ENCODE measurements at places on chromosomes 6 and 20. TPM values are rescaled to one million over a fixed set of nuclear protein-coding genes. Genes with fewer than 3 reads are reported as not detected.
A peak's percentile ranks its signal among the peaks of the same experiment; 100 is the strongest.

DNA sequence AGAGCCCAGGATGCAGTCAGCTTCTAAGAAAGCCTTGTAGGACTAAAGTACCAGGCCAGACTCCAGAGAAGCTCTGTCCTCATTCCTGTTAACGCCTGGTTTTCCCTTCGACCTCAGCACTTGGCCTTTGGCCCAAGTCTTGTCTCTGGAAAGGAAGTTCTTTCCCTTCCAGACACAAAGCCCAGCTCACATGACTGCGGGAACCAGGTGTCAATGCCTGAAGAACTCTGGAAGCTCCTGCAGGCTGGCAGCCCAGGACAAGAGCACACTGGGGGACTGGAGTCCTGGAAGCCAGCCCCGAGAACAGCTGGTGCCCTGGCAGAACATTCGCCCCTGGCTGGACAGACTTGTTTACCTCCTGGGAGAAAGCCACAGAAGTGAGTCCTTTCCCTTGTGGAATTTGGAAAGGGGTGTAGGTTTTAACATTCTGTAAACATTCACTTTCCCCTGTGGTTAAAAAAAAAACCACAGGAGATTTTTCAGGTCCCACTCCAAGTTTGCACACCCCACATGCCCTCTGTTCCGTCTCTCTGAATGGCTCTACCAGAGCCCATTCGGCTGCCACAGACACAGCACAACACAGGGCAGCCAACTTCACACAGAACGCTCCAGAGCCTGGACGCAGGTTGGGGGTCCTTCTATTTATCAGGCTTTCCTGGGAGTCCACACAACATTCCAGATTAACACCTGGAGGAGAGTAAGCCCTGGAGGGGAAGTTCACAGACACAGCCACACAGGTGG, 18.1 kb downstream of the ACSS1 start:
- DNase-seq, result peak; percentile 92

DNA sequence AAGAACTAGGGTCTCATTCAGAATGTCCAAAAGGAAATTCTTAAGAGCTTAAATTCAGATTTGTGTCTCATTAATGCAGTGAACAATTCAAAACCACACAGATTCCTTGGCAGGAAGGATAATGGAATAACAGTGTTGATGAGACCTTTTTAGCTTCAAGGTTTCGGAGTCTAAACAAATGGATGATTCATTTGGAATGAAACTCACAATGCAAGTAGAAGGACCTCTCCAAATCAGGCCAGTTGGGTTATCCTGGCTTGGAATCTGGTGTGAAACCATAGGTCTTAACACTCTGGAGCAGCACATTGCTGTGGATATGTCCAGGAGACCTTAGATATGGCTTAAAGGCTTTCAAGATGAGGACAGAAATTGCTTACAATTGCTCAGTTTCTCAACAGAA, 44.9 kb downstream of the KCTD20 start:
- no peak for DNase-seq

DNA sequence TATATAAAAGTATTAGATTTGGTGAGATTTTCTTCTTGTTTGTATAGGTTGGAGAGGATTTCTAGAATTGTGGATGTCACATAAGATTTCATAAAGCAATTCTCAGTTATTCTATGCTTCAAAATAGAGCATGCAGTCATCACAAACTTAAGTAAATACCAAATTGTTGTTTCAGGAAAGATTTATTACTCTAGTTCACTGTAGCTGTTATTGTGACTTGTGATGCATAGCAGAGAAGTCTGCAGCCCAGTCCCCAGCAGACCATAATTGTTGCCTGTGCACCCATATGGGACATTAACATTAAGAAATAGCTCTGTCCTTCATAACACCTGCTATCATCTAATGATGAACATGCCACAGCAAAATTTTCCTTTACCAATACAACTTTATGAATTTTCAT, 228.0 kb upstream of the FAM83B start:
- DNase-seq, result no peak

DNA sequence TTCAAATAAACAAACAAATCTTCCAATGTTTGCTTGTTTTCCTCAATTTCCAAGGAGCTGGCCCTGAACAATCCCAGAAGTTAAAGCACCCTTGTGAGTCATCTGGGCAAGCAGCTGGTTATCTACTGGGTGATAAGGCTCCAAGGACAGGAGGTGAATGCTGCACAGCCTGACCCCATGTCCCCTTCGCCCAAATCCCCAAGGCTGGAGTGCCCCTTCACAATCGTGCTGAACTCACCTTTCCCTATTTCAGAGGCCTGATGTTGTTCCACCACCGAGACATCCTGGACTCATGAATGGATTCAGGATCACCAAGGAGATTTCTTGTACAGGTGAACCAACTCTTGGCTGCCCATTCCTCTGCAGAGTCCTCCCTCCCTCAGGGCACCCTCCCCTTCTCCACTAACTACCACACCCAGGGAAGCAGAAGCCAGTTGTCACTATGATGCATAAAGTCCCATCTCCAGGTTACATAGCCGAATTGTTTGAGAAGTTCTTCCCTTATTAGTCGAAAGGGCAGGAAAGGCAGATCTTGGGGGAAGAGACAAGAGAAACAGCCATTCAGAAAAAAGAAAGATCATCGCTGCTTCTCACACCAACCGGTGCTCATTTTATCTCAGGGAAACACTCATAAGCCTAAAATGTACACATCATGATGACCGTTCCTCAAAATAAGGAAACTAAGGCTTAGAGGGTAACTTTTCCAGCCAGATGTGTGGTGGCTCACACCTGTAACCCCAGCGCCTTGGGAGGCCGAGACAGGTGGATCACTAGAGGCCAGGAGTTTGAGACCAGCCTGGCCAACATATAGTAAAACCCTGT, 138.8 kb upstream of the RREB1 start:
- DNase-seq, result no peak

DNA sequence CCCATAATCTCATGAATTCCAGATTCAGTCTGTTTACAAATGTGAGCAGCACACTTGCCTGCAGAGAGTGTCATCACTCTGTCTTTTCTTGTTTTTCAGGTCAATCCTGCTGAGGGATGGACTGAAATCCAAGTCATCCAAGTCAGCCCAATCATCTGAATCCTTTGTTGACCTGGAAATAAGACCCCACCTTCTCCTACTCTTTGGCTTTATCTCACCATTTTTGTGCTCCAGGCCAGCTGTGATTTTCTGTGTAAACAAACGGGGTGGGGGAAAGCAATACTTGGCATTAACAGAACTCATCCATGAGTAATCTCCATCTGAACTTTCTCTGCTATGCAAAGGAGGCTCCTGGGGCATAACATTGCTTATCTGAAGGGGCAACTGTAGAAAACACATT, 16.9 kb upstream of the GSTA4 start:
- DNase-seq, result no peak

The MYH7B gene
- 1.4 TPM for total RNA-seq

The ALDH5A1 gene
- total RNA-seq, result 20.7 TPM

GRCh38 chr20:399182-399707, 8.9 kb upstream of the RBCK1 start:
- no peak for DNase-seq

DNA sequence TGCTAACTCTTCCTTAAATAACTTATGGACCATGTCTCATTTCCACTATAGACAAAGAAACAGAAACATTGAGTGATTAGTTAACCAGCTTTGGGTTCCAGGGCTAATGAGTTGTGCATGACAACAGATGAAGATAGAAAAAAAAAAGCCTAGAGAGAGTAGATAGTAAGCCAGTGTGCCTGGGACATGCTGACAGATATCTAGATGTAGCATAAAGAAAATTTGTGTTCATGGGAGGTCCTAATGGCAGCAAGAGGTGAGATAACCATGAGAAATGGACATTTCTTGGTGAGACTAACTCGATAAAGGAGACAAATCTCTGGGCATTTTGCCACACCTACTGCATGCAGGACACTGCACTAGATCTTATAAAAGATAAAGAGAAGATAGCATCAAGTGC, 2.8 kb upstream of the BTN3A3 start:
- DNase-seq, result no peak

The CRIP3 gene
- 7.3 TPM for total RNA-seq

DNA sequence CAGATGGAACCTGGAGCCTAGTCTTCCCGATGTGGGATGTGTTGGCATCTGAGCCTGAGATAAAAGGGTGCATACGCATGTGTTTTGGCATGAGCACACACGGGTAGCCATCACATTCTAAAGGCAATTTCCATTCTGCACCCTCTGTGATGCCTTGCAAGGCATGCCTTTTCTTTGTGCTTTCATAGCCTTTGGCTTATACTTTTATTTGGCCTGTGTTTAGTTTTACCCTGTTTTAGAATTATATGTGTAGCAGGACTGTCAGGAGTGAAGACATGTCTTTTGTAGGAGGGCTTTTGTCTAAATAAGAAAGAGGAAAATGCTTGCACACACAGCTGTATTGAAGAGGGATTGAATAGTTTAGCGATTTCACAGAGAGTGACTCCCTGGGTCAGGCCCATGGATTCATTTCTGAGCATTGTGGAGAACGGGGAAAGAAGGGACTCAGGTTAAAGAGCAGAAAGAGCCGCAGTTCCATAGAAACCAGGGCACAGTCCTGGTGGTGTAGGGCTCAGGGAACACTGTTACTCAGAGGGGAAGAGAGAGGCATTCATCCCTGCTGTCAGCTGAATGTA, 530.2 kb downstream of the DHX35 start:
- DNase-seq, result no peak

DNA sequence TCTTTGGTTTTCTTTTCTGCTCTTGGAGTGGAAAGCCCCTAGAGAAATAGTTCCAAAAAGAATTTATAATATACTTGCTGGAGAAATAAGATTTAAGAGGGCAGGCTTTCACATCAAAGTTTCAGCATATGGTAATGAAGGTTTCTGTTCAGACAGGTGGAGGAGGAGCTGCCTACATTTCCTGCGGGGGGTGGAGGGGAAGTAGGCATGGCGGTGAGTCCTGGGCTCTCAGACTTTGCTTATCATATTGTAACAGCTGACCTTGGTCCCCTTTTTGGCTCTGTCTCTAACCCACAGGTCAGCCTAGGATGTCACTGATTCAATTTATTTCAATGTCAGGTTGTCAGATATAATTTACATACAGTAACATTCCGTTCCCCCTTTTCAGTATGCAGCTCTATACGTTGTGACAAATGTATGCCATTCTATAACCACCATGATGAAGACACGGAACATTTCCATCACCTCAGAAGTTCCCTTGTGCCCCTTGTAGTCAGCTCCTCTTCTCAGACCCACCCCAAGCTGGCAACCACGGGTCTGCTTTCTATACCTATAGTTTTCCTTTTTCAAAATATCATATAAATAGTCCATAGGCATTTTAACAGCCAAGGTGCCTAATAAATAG, 77.6 kb upstream of the GGTLC1 start:
- DNase-seq, result no peak

DNA sequence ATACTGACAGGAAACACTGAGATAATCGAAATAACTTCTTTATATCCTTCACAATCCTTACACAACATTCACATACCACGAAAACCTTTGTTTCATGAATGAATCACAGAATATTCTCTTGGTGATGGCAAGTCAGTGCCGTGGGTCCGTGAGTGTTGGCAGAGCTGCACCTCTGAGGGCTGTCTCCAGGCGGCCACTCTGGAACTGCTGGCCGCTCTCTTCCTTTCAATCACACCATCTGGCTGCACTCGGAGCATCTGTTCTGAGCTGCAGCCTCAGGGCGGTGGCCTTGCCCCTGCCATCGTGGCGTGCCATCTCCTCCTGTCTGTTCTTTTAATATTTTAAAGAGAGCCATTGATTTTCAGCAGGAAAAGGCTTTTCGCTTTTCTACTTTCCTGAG, 129.4 kb upstream of the AFDN start:
- no peak for DNase-seq

DNA sequence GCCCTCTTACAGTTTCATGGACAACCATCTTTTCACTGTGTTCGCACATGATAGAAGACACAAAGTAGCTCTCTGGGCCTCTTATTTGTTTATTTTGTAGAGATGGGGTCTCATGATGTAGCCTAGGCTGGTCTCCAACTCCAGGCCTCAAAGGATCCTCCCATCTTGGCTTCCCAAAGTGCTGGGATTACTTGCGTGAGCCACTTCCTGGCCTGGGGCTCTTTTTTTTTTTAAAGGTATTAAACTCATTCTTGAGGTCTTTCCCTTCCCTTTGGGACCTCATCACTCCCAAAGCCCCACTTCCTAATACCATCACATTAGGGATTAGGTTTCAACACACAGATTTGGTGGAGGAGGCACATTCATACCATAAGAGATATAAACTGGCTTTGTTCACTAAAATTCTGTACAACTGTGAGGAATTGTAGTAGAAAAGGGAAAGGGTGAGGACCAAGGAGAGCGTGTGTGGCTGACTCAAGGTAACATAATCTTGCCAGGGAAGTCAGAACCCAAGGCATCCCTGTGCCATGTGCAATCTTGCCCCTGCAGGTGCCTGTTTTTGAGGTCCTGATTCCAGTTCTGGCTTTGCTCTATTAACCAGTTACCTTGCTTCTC, 45.5 kb downstream of the EIF2S2 start:
- DNase-seq, result no peak

GRCh38 chr6:1482381-1483166, 93.2 kb downstream of the FOXF2 start:
- DNase-seq, result no peak

GRCh38 chr20:63176034-63176426, 39.9 kb downstream of the YTHDF1 start:
- no peak for DNase-seq

- no peak for DNase-seq
These were observed 28.1 kb upstream of the ASXL1 start for GRCh38 chr20:32329817-32330554.

- no peak for DNase-seq
These were observed 111.5 kb downstream of the MOXD1 start for GRCh38 chr6:132289756-132290155.

GRCh38 chr20:46040902-46041535, 12.0 kb downstream of the SLC12A5 start:
- peak; percentile 19 for DNase-seq

GRCh38 chr6:16504609-16505008, 256.7 kb downstream of the ATXN1 start:
- DNase-seq, result no peak

DNA sequence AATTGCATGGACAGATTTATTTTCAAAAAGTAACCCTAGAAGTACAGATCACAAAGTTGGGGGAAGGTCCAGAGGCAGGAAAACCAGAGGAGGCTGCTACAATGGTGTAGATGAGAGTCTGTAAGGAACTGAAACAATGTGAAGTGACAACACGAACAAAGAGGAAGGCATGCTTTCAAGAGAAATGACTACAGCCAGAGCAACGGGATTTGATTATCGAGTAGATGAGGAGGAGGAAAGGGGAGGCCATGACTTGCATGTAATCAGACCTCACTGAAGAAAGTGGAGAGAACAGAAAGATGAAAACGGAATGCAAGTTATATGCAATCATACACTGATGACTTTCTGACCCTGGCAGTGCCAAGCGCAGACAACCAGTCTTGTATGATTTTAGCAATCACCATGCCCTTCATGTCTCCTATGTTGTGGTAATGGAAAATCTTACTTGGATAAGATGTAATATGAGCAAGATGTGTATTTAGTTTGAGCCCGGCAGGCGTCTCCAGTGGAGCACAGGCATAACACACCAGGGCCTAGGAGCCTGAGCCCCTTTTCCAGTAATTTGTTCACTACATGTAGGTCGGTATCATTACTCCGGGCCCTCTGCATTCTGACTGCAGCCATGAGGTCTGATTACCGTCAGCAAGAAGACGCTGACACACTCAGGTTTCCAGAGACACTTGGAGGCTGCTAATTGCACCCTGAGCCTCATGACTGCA, 34.0 kb upstream of the FAM83C start:
- no peak for DNase-seq

GRCh38 chr6:135710042-135710441, 141.5 kb upstream of the PDE7B start:
- DNase-seq, result no peak

The MYLK4 gene
- 0.63 TPM for total RNA-seq

The RRP36 gene
- 40.6 TPM for total RNA-seq

The KATNA1 gene
- 8.5 TPM for total RNA-seq
